CD4-positive, alpha-beta T cell treated with Interleukin-17A for 4 hours (primary cell): ENCODE measurements at places on chromosomes 3 and 15.
A peak's percentile ranks its signal among the peaks of the same experiment; 100 is the strongest.

- DNase-seq, result peak; percentile 81
Measured at GRCh38 chr15:63605816-63606215, 8.6 kb downstream of the FBXL22 start.

- no peak for DNase-seq
Measured at GRCh38 chr15:101053261-101053660, 134.1 kb downstream of the LRRK1 start.

DNA sequence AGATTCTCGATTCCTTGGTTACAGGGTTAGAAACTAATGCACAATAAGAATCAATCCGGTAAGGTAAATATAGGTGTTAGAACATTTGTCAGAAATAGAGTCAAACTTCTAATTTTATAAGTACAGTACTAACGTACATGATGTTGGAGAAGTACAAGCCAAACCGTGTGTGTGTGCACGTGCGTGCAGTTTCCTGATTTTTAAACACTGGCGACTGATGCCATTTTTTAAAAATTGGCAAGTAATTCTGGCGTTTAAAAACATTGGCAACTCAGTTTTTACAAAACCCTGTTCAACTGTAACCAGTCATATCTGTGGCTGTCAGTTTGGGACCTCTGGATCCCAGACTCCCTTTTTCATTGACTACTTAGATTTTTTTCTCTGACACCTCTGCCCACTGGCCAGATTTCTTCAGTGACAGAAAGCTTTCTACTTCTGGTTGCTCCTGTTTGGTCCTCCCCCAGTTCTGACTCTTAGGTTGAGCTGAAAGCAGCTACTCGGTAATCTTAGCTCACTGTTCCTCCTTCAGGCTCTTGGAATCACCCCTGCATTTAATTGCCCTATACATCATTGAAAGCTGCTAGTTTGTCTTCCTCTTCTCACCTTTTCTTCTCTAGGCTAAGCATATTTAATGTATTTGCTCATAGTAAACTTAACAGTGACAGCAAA is 843 bp downstream of the ATG7 start:
- no peak for DNase-seq

GRCh38 chr15:101250873-101251829 is 697 bp downstream of the CHSY1 start:
- DNase-seq, result peak; percentile 40

- DNase-seq, result no peak
Measured at GRCh38 chr3:62229908-62230307, 143.4 kb downstream of the FEZF2 start.
